NCI-H1105 (cell line): ENCODE measurements at places on chromosomes 7 and 10.

DNA sequence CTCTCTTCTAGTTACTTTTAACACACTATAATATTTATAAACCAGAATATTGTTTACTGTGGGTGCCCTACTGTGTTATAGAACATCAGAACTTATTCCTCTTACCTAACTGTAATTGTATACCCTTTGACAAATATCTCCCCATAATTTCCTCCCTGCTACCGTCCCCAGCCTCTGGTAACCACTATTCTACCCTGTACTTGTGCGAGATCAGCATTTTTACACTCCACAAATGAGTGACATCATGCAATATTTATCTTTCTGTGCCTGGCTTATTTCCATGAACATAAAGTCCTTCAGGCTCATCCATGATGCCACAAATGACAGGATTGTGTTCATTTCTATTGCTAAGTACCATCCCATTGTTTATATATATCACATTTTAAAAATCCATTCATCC is 139.8 kb upstream of the RSU1 start:
- no peak for DNase-seq

GRCh38 chr7:136496551-136496950 is 371.9 kb upstream of the CHRM2 start:
- no peak for DNase-seq

- DNase-seq: no peak
Measured at GRCh38 chr7:87543623-87544022, 57.1 kb downstream of the ABCB1 start.

- DNase-seq: no peak
Measured at GRCh38 chr7:157423348-157423747, 86.5 kb downstream of the DNAJB6 start.

- peak; percentile 61 for DNase-seq
Measured at GRCh38 chr10:13440185-13441061, 88.4 kb downstream of the BEND7 start.

GRCh38 chr7:123635551-123636359 is 19.9 kb upstream of the LMOD2 start:
- no peak for DNase-seq

- no peak for DNase-seq
Measured at GRCh38 chr10:5622186-5622960, 44.0 kb downstream of the ASB13 start.

DNA sequence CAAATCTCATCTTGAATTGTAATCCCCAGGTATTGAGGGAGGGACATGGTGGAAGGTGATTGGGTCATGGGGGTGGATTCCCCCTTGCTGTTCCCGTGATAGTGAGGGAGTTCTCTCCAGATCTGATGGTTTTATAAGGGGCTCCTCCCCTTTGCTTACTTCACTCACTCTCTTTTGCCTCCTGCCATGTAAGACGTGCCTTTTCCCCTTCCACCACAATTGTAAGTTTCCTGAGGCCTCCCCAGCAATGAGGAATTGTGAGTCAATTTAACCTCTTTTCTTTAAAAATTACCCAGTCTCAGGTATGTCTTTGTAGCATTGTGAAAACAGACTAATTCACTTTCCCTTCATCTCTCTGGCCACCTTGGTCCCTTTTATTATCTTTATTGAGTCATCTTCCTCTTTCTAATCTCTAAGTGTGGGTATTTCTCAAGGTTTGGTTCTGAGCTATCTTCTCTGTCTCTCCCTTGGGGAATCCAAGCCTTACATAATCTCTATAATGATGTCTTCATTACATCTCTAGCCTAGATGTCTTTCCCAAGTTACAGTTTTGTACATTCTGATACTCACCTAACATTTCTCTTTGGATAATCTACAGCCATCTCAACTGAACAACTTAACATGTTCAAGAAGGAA is 99.1 kb upstream of the JCAD start:
- no peak for DNase-seq

GRCh38 chr7:112365551-112365950 is 84.7 kb upstream of the IFRD1 start:
- no peak for DNase-seq

DNA sequence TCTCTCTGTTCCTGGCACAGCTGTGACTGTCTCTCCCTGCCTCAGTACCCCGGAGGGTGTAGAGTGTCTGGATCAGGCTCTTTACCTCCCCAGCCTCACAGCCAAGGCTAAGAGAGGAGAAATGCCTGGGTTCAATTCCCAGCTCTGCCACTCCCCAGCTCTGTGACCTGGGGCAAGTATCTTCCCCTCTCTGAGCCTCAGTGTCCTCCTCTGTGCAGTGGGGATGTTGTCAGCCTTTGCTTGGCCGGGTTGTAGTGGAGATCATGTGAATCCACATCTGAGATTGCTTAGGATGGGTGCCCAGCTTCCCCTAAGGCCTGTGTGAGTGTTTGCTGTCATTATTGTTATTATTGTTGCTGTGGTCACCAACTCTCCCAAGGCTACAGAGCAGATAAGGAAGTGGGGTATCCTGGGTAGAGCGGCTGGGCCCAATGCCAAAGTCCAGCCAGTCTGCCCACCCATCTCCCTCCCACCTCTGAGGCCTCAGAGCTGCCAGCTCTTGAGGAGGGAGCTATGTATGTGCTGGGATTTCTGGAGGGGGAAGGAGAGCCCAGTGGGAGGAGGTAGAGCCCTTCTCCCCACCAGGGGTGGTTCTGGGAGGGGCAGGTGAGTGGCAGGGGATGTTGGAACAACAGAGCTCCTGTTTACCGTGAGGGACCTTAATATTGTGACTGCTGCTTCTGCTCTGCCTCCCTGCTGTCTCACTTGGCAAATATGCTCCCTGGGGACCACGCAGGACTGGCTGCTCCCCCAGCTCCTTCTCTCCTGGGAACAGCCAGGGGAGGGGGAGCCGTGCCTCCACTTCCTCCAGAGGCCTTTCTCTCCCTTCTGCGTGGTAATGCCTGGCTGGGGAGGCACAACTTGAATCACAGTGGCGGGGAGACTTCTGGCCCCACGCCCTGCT is 170.5 kb downstream of the RPS24 start:
- DNase-seq: no peak

- peak; percentile 21 for DNase-seq
Measured at GRCh38 chr7:33334349-33334748, 205.0 kb downstream of the BBS9 start.

- no peak for DNase-seq
Measured at GRCh38 chr10:120825878-120826769, 25.0 kb upstream of the WDR11 start.

DNA sequence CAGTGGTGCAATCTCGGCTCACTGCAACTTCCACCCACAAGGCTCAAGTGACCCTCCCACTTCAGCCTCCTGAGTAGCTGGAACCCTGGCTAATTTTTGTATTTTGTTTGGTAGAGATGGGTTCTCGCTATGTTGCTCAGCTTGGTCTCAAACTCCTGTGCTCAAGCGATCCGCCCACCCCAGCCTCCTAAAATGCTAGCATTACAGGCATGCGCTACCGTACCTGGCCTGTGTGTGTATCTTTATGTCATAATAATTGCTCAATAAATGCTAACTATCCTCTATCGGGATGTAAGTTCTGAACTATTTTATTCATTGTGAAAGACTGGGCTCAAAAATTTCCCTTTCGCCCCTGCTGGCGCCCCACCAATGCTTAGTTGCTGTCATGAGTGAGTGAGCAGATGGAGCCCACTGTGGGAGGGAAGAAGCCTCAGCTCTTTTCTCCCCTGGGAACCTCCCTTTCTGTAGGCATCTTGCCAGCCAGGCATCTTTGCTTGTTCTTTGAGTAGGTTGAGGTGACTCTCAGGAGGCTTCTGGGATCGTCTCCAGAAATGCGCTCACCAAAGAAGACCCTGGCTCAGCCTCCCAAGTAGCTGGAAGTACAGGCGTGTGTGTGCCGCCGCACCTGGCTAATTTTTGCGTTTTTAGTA is 38.3 kb downstream of the CAMK1D start:
- DNase-seq: no peak

- DNase-seq: no peak
Measured at GRCh38 chr10:113718969-113719822, 32.3 kb upstream of the PLEKHS1 start.

DNA sequence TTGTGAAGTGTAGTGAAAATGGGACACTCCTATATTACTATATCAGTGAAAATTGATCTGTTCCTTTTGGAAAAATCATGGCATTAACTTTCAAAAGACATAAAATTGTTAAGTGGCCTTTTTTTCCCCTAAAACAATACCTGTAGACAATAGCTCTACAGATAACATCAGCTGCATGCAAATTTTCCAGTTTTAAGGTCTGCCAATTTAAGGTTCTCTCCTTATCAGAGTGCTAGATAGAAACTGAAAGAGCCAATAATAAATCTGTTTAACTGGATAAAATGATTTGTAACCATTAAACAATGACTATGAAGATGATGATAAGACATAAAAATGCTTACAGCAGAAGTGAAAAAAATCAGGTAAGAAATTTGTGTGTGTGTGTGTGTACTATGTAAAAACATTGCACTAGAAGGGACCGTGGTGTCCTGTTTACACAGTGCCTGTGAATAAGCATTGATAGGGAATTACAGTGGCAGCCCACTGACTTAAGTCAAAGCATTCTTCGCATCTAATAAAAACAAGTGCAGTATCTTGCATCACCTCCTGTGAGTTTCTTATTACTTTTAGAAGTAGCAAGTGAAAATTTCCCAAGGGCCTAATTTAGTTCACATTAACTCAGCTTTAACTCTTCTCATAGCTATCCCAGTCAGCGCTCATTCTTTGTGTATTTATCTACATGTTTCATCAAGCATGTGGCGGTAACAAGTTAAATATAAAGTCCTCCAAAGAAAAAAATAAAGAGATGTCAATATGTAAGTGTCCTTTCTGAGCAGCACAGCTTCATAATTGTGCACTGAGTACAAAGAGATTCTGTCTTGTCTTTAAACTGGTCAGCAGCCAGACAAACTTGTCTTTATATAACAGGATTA is 261.9 kb downstream of the ARL4A start:
- DNase-seq: no peak

GRCh38 chr7:11166051-11166450 is 192.4 kb downstream of the PHF14 start:
- DNase-seq: no peak

- no peak for DNase-seq
Measured at GRCh38 chr10:49058463-49059255, 56.7 kb downstream of the VSTM4 start.

GRCh38 chr10:87090779-87091178 is 3.9 kb downstream of the GLUD1 start:
- no peak for DNase-seq

DNA sequence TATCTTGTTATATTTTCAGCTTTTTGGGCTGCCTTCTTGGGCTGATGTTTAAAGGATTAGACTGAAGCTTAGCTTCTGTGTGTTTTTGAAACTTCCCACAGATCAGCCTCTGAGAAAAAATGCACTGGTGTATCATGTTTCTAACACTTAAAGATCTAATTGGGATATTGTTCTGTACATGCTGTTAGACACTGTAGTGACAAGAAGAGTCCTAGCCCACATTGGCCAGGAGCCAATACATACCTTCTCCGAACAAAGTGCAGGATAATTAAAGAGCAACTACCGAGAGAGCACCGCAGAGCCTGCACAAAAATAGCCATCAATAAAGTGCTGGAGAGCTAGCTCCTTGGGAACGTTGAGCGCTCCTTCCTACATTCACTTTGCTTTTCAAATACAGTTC is 289.4 kb upstream of the SP8 start:
- peak; percentile 95 for DNase-seq

DNA sequence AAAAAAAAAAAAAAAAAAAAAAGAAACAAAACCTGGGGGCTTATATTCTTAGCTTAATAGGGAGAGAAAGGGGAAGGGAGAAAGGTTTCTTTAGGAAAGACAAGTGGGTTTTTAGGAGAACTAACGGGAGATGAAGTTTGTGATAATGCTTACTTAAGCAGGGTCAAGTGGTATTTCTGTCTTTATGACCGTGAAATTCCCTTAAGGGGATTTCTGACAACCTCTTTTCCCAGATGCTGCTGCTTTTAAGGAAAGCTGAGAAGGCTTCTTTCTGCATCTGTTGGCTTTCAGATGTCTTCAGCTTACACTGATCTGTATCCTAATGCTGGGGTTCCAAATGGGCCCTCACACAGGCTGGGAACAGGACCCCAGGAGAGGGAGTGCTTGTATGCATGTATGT is 42.6 kb downstream of the ADAMTS14 start:
- no peak for DNase-seq

DNA sequence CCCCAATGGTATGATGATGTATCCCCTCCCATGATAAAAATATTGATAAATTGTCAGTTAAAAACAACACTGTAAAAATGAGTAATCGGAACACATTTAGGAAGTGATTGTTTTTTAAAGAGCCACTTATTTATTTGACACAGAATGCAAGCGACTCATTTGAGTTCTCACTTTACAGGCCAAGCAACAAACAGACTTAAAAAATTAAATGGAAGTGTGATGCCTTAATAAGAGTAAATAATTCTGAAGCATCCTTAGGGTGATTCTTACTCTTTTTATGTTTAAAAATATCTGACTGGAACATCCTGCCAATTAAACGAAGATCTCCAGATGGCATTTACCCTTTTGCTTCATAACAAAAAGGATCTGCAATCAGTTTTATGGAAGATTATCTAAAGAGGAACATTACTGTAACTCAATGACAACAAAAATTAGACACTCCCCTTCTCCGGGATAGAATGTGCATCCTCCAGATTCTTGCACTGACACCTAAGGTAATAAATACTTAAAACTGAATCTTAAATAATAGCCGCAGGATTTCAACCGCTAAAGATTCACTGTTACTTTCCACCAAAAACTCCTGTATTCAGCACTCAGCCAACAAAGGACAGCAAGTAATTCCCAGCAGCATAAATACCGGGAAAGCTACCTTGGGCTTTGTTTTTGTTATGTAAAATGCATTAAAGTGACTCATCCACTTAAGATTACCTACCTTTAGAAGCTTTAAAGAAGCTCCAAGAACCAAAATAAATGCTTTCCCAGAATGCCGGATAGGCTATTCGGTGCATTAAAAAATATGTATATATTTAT is 1.7 kb downstream of the CACNA2D1 start:
- no peak for DNase-seq
